Naive thymus-derived CD4-positive, alpha-beta T cell (primary cell): ENCODE measurements at places on chromosomes 1 and 21. TPM values are rescaled to one million over a fixed set of nuclear protein-coding genes. Genes with fewer than 3 reads are reported as not detected.

DNA sequence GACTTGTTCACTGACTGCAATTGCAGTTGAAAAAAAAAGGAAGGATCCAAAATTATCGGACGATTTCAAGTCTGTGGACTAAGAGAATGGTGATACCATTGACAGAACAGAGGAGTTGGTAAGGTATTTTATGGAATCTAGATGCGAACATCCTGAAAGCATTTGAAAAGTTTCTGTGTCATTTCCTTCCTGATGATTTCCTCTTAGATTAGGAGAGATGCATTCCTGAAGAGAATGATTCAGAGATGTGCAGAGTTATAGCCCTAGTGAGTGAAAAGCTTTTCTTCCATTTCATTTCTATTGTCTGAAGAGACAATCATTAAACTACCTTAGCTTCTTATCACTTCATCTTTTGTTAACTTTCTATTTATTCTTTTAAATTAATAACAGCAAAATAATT lies 200.0 kb downstream of the KCNK2 start:
- DNase-seq = no peak

DNA sequence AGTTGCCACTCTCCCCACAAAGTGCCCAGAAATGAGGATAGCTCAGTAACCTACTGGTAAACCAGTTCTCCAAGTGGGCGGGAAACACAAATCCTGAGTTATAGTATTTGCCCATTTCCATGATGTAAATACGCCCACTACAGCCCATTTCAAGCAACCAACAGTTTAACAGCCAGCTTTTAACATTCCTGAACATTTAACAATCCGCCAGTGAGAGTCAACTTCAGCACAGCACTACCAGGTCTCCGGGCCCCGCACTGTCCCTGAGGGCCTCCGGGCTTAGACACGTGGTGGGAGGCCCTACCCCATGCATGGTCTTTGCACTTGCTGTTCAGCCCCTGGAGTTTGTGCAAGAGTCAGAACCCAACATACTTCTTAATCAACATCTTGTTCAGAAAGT lies 132.0 kb upstream of the CTTNBP2NL start:
- no peak for DNase-seq

DNA sequence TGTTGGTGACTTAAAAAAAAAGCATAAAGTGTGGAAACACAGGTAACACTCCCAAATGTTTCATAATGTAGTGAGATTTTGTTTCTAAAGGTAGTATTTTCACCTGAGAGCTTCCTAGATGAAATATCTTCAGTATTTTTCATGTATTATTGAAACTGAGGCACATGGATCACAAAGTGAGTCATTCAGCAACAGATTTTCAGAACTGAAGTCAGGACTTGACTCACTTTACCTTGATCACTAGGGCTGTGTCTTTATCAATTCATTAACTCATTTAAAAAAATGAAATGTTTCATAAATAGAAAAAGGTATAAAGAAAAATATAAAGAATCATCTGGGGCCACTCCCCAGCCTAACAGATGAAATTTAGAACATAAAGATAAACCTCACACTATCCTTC lies 66.5 kb upstream of the RCC1 start:
- no peak for DNase-seq

DNA sequence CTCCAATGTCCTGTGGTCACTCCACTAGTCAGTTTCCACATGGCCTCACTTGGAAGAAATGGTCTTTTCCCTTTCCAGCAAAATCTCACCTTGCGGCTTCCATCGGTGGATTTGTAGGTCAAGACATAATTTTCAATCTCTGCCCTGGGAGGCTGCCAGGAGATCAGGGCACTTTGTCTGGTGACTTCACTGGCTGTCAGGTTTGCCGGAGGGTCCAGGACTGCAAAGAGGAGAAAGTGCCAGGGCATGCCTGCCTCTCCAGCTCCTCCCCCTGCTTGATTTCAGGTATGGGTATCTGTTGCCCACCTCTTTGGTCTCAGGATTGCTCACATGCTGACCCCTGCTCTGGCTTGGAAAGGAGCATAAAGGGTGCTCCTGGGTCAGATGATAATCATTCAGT lies 162.8 kb upstream of the KIAA0040 start:
- no peak for DNase-seq

DNA sequence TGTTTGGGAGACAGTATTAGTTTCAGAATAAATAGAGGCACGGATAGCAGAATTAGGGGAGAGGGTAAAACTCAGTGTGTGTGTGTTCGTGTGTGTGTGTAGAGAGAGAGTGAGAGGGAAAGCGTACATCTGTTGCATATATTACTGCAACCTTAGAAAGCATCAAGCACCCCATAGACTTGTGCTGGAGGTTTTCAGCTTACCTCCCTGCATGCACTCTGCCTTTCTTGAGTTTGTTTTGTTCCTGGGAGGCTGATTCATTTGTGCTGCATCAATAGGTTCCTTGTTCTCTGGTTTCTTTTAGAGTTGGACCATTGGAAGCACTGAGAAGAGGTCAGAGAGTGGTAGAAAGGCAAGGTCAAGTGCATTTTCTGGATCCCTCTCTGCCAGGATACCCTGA lies 104.4 kb upstream of the KCNK1 start:
- no peak for DNase-seq

Gene TMEM51
- total RNA-seq = 0.57 TPM

DNA sequence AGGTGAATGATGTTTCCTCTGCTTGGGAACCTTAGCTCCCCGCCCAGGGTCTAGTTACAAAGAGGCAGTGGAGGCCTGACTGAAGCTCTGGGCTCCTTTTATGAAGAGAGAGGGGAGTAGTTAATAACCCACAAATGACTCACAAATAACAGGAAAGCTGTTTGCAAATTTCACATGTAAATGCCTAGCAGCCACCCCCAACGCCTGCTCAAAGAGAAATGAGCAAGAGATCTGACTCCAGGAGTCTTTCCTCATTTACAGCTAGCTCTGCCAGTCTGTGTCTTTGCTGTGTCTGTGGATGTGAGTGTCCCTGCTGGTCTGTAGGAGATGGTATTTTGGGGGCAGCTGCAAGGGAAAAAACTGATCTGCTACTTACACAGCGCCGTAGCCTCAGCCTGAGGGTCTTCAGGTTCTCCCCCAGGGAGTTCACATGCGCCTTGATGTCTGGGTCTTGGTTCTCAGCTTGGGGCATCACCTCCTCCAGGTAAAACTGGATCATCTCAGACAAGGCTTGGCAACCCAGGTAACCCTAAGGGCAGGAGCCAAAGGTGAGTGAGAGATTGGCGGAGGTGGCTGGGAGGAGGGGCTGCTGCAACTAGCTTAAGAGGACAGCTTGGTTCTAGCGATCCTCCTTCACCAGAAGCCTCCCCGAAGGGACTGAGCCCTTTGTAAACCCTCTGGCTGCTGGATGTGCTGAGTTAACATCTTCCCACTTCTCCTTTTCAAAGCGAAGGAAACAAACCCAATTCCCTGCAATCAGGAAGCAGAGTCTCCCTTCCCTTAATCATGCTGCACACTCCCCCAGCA lies at the start of gene IL19:
Gene IL19, plus strand, starts transcription at position 243 of the 807 bp plus-strand sequence. CDS start 65,890 bp downstream, outside the sequence.
- no peak for DNase-seq

DNA sequence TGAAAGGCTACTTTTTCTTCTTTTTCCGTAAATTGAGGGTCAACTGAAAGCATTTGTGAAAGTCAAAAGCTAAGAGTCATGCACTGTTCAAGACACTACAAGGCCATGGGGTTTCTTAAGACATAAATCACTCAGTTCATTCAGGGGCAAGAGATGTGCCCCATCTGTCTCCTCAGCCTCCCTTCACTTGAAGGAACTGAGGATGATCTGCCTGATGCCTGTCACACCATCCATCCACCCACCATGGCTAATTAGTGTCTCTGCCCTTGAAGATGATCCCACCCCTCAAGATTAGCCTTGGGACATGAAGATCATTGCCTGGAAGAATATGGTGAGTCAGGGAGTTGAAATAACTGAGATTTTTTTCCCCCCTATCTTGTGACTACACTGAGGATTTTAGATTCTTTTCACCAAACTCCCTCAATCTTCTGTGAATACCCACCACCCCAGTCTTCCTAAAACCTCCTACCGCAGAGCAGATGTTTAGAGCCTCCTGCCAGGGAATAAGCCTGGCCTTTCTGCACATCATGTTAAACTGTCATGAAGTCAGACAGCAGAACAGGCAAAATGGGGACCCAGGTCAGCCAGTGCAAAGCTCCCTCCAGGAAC lies 88.6 kb upstream of the LMO4 start:
- no peak for DNase-seq

DNA sequence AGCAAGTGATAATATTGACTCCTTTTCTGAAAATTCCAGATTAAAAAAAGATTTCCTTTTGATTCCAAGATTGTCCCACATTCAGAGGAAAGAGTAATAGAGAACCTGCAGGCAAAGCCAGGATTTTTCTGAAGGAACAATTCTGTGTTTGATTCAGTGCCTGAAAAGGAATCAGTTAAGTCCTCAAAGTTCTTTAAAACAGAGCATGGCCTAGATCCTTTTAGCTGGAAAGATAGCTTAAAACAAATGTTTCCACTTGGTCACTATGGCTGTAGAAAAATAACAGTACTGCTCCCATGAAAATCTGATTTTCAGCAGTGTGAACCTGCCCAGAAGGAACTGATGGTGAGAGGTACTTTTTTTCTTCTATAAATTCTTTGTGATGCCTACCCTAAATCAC lies 41.8 kb downstream of the HS2ST1 start:
- no peak for DNase-seq

DNA sequence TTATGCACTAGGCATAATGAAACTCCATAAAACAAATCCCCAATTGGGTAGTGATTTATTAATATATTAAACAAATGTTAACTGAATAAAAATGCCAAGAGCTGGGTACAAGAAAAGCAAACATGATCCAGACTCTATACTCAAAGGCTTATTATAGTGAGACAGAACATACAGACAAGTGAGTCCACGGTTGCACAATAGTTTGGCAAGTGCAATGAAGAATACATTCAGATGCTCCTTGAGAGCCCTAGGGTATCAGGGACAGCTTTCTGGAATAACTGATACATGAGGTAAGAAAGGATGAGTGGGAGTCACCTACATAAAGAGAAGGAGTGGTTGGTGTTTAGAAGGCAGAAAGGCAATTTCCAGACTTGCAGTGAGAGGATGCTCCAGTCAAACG lies 85.1 kb downstream of the VAV3 start:
- no peak for DNase-seq

DNA sequence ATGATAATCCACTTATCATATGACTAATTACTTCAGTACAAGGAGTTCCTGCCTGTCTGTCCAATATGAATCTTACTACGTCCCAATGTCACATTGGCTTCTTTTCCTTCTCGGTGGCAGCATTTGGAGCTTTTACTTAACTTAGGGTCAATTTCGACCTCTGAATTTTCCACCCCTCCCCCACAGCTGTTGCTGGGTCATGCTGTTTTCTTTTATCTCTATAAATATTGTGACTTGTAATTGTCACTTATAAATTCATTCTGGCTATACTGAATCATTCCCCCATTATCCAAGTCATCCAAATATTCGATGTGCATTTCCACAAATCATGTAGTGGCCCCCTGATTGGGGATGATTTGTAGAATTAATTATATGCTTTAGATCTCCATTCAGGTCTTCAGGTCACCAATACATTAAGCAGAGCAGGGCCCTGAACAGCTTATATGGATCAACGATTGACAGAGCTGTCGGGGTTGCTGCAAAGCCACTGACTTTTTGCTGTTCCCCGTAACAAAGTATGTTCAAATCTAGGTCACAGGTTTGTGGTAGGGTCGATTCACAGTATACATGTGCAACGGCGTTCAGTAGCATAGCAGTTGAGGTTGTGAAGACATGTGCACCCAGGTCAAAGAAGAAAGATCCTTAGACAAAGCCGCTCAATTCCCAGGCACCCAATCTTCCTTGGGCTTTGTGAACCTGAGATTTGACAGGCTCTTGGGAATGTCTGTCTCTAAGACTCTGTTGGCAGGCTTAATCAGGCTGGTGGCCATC lies 18.3 kb upstream of the RNU1-4 start:
- no peak for DNase-seq

DNA sequence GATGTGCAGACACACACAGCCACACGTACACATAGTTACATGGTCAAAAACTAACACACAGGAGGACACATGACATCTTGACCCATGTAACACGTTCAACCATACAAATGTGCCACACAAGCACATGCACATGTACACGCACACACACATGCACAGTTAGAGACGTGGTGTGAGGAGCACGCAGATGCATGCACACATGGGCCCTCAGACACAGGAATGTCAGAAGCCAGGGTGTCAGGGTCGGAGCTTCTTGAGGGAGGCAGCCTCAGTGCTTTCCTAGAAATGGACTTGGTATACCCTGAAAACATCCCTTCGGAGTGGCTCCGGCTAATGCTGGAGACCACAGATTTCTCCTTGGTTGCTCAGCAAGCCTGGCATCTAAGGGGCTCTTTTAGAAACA lies 114.3 kb downstream of the DMRTB1 start:
- DNase-seq = no peak

DNA sequence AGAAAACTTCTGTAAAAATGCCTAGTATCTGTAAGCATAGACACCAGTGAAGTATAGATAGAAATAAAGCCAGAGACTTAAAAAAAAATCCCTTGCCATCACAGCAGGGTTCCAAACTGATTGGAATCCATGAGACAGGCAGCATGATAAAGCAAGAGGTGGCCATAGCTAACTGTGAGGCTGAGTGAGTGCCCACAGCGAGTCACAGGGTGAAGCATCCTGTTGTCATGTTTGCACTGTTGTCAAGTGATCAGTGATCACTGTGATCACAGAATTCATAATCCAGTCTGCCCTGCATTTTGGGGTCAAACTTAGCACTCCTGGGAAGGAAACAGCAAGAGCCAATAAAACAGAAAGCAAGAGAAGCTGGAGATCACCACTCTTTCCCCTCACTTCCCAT lies 33.3 kb downstream of the LRRC8B start:
- DNase-seq = no peak

DNA sequence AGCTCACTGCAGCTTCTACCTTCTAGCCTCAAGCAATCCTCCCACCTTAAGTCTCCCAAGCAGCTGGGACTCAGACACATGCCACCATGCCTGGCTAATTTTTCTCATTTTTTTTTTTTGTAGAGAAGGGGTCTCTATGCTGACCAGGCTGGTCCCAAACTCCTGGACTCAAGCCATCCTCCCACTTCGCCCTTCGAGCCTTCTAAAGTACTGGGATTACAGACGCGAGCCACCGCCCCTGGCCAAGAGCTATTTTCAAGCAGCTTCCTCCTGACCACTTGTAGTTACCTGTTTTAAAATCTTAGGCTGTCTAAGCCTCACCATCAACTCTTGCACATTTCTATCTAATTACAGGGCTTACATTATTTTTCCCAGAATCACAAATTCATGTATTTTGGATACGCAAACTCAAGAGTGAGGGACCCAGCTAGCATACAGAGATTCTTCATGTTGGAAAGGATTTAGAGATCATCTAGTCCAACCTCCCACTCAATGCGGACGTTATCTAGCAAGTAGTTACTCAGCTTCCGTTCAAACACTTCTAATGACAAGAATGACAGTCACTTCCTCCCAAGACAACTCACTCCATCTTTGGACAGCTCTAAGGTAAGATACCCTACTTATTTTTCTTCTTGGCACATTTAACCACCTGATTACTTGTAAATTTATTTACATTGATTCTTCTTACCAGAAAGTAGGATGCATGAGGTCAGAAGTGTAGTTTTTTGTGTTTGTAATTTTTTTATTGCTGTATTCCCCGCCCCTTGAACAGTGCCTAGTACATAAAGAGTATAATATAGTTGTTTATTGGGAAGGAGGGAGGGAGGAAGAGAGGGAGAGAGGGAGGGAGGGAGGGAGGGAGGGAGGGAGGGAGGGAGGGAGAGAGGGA lies 65.4 kb downstream of the LUZP1 start:
- no peak for DNase-seq

Gene MIXL1
- not detected for total RNA-seq

Gene ARID1A
- 131 TPM for total RNA-seq

Gene IPO13
- 17.1 TPM for total RNA-seq

GRCh38 chr1:12618965-12619791 lies 1.2 kb upstream of the DHRS3 start:
- DNase-seq = peak; percentile 47
